Stimulated activated effector memory CD8-positive, alpha-beta T cell treated with anti-CD3 and anti-CD28 coated beads, Interleukin-12 subunit alpha, Interleukin-12 subunit beta, amount 100 ng/mL, for 72 hours (primary cell): ENCODE measurements at places on chromosomes 6 and 20.

GRCh38 chr6:147226163-147226724 lies 22.0 kb downstream of the STXBP5 start:
- no peak for DNase-seq

DNA sequence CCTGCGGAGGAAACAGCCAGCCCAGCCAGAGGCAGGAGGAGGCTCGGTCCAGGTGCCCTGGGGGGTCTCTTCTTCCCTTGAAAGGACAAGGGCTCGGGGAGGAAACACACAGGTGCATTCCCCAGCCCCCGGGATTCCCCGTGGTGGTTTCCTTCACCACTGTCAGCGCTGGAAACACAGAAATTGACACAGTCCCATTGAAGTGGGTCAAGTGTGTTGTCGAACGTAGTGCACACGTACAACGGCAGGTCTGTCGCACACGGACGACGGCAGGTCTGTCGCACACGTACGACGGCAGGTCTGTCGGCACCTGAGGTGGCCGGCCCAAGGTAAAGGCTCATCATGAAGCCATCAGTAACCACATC lies 80.9 kb downstream of the DLL1 start:
- peak; percentile 37 for DNase-seq

- DNase-seq = no peak
These were observed 393.4 kb upstream of the SULF2 start for GRCh38 chr20:48178633-48179032.

GRCh38 chr6:126481319-126481718 lies 141.4 kb downstream of the CENPW start:
- no peak for DNase-seq

DNA sequence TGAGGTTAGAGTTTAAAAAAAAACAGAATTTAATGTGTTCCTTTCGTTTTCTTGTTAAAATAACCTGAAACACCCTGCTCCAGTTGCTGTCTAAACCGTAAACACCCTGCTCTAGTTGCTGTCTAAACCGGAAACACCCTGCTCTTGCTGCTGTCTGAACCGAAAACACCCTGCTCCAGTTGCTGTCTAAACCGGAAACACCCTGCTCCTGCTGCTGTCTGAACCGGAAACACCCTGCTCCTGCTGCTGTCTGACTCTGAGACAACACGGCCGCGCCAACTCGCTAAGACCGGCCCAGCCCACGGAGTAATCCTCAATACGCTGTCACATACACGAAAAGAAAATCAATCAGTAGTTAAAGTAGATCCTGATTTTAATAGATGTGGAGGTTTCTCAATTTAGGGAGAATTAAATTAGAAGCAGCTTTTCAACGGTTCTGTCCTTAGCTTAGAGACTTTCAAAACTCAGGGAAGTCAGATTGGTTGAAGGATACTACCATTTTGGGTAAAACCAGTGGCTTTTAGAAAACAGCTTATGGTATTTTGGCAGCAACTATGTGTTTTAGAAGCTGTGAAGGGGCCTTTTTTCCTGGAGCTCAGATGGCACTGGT lies 98.3 kb downstream of the RAMACL start:
- DNase-seq = peak; percentile 32

DNA sequence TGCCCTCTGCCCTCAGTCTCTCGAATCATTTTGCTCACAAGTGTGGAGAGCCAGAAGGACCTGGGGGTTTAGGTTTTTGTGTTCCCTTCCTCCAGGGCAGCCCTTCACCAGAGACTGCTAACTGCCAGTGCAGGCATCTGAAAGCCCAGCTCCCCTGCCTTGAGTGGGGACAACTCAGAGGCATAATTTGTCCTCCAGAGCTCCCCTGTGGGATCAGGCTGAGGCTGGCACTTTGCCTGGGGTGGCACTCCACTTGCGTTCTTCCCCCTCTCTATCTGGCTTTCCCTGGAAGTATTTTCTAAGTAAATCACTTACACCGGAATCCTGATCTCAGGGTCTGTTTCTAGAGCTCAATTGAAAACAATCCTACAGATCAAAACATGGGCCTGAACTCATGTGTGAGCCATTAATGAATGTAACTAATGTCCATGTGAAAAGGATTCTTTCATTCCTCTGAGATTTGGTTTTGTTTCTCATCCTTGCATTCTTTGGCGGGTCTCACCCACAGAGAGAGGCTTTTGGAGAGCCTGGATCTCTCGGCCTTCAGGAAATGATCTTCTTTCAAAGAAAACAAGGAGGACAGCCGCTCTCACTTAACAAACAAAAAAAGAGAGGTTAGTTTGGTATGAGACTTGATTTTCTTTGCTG lies 125.7 kb upstream of the RIPOR2 start:
- DNase-seq = no peak

DNA sequence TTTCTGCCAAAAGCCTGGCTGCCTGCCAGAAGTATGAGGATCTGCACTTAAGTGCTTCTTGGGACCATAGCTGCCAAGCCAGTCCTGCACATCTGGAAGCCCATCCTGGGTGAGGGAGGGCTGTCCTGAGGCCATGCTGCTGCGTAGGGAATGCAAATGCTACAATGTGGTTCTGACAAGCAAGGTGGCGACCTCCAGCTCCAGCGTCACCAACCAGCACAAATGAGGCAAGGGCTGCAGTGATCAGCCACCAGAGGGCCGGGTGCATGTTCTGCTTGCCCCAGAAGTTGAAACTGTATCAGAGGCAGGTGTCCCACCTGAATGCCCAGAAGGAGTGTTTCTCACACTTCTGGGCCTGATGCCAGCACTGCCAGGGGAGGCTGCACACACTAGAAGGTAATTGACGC lies 99.1 kb upstream of the KCNQ5 start:
- no peak for DNase-seq

- no peak for DNase-seq
These were observed 87.7 kb downstream of the HIVEP1 start for GRCh38 chr6:12099623-12100338.

GRCh38 chr6:28777147-28777461 lies 146.7 kb downstream of the TRIM27 start:
- no peak for DNase-seq

DNA sequence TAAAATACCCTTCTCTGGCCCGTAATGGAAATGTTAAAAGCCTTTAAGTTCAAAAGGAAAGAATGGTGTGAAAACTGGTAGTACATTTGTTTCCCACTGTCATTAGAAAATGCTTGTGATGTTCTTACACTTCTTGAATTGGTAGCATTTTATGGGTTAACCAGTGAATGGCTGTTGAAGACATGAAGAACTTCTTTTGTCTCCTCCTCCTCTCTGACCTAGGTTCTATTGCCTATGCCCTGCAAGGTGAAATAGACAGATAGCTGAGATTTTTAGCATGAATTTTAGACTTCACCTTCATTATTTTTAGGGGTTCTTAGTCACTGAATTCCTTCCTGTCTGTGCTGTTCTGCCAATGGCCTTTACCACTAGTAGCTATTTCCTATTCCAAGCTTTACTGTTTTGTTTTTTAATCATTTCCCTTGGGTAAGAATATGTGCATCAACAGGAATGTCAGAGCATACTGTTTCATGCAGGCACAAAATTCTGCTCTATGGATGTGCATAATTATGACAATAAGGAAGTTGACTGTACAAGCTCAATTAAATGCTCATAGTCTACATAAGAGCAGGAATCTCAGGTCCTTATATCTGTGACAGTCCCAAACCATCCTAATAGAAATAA lies 4.9 kb downstream of the TNFAIP3 start:
- DNase-seq = no peak

- no peak for DNase-seq
These were observed 166.5 kb upstream of the QKI start for GRCh38 chr6:163248051-163248450.

GRCh38 chr6:128600397-128600951 lies 80.1 kb upstream of the PTPRK start:
- DNase-seq = no peak

GRCh38 chr6:118537574-118537973 lies 10.5 kb upstream of the PLN start:
- DNase-seq = no peak

- DNase-seq = no peak
These were observed 45.0 kb downstream of the CDS2 start for GRCh38 chr20:5171790-5172164.

- DNase-seq = no peak
These were observed 171.4 kb downstream of the COL9A1 start for GRCh38 chr6:70131528-70131927.

DNA sequence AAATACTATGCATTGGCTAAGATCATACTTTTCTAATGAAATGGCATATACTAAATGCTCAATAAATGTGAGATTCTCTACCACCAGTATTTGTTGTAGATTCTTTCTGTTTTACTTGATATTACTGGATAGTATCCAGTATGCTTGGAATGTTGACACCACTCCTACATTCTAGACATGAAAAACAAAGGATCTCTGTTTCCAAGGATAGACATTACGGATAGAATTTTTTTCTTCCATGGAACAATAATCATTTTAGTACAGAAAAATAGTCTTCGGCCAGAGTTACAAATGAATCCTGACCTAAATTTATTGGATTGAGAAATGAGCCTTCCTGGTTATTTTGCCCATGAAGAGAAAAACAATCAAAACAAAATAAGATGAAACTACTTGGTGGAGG lies 258.2 kb upstream of the NT5E start:
- DNase-seq = no peak

DNA sequence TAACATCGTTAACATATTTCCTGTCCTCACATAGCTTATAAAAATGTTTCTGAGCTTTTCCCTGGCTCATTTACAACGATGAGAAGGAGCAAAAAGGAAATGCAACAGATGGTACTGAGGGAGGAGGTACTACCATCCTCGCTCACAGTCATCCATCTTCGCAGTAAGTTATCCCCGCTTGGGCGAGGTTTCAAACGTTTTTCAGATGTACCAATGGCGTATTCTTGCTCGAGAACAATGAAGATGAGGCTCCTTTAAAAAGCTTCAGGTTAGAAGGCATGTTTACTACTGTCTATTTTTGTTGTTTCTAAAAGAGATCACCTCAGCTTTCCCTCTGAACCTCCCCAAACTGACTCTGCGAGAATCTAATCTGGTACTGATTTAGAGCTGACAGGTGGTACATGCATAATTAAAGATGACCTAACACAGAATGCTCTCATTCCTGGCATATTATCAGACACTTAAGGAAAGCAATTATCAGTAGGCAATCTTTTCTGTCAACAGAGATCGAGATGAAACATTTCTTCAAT lies 178.7 kb downstream of the GJA10 start:
- no peak for DNase-seq

- no peak for DNase-seq
These were observed 114.8 kb downstream of the TFAP2A start for GRCh38 chr6:10300071-10300470.

DNA sequence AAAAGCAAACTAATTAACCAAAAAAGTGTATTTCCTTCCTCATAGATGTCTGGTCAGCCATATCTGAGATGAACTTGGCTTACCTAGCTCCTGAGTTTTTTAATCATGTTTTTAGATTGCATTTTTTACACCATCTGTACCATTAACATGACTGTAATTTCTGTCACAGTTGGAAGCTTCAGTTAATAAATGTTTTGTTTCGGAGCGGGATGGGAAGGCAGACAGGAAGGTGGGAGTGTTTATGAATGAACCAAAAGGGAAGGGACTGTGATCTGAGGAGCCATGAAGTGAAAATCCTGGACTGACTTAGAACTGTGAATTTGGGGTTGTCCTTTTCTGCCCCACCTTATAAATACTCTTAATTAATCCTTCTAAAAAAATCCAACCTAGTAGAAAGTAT lies 445.6 kb upstream of the SOX4 start:
- DNase-seq = no peak

- DNase-seq = no peak
These were observed 43.1 kb upstream of the JAG1 start for GRCh38 chr20:10716855-10717254.

GRCh38 chr6:69784595-69785377 lies 12.0 kb downstream of the LMBRD1 start:
- no peak for DNase-seq

DNA sequence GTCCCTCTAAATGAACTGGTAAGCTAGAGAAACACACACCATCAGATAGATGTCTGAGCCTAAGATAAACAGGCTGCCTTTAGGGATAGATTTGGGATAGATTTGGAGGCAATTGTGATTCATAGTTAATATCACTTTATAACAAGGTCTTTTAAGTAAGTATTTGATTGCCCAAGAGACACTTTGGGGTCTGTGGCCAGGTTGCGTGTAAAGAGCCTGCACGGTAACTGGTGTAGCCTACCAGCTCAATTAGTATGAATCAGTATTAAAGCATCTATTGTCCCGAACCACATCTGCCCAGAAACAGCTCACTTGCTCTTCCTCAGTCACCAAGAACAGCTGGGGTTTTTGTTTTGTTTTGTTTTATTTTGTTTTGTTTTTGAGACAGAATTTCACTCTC lies 193.3 kb downstream of the SASH1 start:
- no peak for DNase-seq

DNA sequence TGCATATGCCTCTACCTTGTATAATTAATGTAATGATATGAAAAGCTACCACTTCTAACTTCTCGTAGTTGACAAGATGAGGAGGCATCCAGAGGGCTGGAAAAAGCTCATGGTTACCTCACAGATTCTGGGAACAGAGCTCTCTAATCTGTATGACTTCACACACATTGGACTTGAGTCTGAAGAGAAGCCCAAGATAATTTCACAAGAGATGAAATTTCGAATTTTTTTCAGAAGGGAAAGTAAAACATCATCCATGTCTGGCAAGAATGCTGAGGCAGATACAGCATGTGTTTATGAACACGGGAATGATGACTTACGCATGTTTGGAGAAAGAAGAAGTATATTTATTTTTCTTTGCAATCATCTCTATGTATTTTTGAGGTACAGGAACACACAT lies 141.8 kb upstream of the TENT5A start:
- DNase-seq = no peak

GRCh38 chr6:35468980-35469750 lies 964 bp downstream of the RPL10A start:
- peak; percentile 63 for DNase-seq

GRCh38 chr20:35709259-35709658 lies 10.1 kb downstream of the ROMO1 start:
- DNase-seq = no peak

GRCh38 chr20:53379014-53379832 lies 214.4 kb downstream of the ZNF217 start:
- DNase-seq = no peak
